ENCODE measurements at places on chromosomes 12 and 14. TPM values are rescaled to one million over a fixed set of nuclear protein-coding genes. Genes with fewer than 3 reads are reported as not detected.

GRCh38 chr14:100775351-100775830 lies 48.7 kb downstream of the DLK1 start:
- peak; percentile 53 for DNase-seq

- DNase-seq, result no peak
Observed at GRCh38 chr14:105051182-105052109, 13.8 kb downstream of the GPR132 start.

Gene MYH6
- total RNA-seq, result not detected

Gene AQP2
- not detected for total RNA-seq

GRCh38 chr12:94864987-94865386 lies 138.5 kb downstream of the NDUFA12 start:
- no peak for DNase-seq

- DNase-seq, result no peak
Observed at GRCh38 chr12:84889818-84890217, 22.8 kb downstream of the SLC6A15 start.

Gene OR4E2
- not detected for total RNA-seq

GRCh38 chr12:96876966-96877365 lies 30.1 kb upstream of the NEDD1 start:
- no peak for DNase-seq

Gene PTPRB
- total RNA-seq, result 64.7 TPM

- DNase-seq, result no peak
Observed at GRCh38 chr14:74711651-74712050, 1.2 kb downstream of the AREL1 start.

Gene LUM
- total RNA-seq, result 170 TPM

- DNase-seq, result no peak
Observed at GRCh38 chr12:1698720-1699119, 7.8 kb downstream of the ADIPOR2 start.

GRCh38 chr12:116338064-116338846 lies 60.8 kb upstream of the MED13L start:
- DNase-seq, result peak; percentile 24

All from mesenteric fat pad (tissue), 1 donor.